ENCODE measurements at places on chromosomes 2 and 18.

DNA sequence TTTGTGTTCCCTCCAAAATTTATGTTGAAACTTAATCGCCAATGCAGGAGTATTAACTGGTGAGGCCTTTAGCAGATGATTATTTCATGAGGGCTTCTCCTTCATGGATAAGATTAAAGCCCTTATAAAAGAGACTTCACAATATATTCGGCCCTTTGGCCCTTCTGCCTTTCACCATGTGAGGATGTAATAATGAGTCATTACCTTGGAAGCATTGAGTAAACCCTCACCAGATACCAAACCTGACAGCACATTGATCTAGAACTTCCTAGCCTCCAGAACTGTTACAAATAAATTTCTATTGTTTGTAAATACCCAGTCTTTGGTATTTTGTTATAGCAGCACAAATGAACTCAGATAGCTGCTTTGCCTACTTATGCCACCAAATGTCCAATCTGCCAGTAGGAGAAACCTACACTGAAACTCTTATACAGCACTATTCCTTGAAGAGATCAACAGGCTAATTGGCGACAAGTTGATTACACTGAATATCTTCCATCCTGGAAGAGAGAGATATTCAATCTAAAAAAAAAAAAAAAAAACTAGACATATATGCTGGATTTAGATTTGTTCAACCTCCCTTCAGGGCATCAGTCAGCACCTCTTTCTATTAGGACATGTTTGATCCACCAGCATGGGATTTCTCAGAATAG lies 125.9 kb upstream of the COL5A2 start:
- DNase-seq, result no peak

GRCh38 chr2:46711156-46711555 lies 204.4 kb downstream of the MCFD2 start:
- DNase-seq, result no peak

DNA sequence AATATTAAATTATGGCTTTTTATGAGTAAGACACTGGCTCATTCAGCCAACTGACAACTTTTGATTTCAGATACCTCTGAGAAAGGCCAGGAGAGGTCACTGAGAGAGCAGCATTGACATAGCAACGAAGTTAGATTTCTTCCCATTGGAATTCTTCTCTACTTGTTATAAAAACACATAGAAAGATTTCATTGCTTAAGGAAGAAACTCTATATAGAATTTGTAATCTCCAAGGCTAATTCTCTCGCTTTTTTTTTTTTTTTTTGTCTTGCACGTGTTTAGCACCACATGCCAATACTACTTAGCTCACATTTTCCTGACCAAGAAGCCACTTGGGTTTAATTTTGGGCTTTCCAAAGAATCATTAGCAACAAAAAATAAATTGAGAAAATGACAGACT lies 233.7 kb downstream of the CALCRL start:
- no peak for DNase-seq

GRCh38 chr2:109065391-109065734 lies 63.6 kb upstream of the SH3RF3 start:
- no peak for DNase-seq

- peak; percentile 89 for DNase-seq
Observed at GRCh38 chr2:191942090-191942738, 95.3 kb upstream of the CAVIN2 start.
